ENCODE measurements at places on chromosomes 5 and 9.

GRCh38 chr9:125890826-125891225 is 143.7 kb downstream of the PBX3 start:
- no peak for DNase-seq

DNA sequence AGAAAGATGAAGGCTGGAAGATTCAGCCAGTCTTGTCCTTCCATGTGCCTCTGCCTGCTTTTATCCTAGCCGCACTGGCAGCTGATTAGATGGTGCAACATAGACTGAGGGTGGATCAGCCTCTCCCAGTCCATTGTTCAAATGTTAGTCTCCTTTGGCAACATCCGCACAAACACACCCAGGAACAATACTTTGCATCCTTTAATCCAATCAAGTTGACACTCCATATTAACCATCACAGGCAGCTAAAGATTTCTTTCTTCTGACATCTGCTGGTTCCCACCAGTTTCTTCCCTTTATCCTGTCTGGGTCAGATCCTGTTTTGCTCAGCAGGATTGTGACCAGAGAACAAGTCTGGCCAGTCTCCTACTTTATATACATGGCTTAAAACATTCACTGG is 276.5 kb upstream of the TYRP1 start:
- no peak for DNase-seq

GRCh38 chr9:136372561-136373299 is 739 bp downstream of the CARD9 start:
- DNase-seq = peak; percentile 79

- DNase-seq = no peak
These were observed 9.9 kb upstream of the SLC9A3 start for GRCh38 chr5:533955-534742.

- DNase-seq = no peak
These were observed 17.0 kb downstream of the PLPP1 start for GRCh38 chr5:55517804-55518203.

- peak; percentile 17 for DNase-seq
These were observed 27.9 kb upstream of the CTNNA1 start for GRCh38 chr5:138725153-138725817.

All from AG08395 (cell line).